Naive thymus-derived CD8-positive, alpha-beta T cell (primary cell): ENCODE measurements at places on chromosomes 12 and 14. TPM values are rescaled to one million over a fixed set of nuclear protein-coding genes. Genes with fewer than 3 reads are reported as not detected.

- no peak for DNase-seq
These were observed 23.9 kb downstream of the SCAF11 start for GRCh38 chr12:45966486-45966885.

- no peak for DNase-seq
These were observed 188.4 kb downstream of the RBM19 start for GRCh38 chr12:113777751-113778150.

GRCh38 chr14:28773176-28773575, 6.6 kb downstream of the FOXG1 start:
- no peak for DNase-seq

GRCh38 chr14:55562135-55562534, 17.9 kb upstream of the KTN1 start:
- DNase-seq: no peak

FOXN4 gene
- not detected for total RNA-seq

- no peak for DNase-seq
These were observed 7.6 kb downstream of the SLC38A2 start for GRCh38 chr12:46364777-46365580.

SRRM4 gene
- not detected for total RNA-seq

DNA sequence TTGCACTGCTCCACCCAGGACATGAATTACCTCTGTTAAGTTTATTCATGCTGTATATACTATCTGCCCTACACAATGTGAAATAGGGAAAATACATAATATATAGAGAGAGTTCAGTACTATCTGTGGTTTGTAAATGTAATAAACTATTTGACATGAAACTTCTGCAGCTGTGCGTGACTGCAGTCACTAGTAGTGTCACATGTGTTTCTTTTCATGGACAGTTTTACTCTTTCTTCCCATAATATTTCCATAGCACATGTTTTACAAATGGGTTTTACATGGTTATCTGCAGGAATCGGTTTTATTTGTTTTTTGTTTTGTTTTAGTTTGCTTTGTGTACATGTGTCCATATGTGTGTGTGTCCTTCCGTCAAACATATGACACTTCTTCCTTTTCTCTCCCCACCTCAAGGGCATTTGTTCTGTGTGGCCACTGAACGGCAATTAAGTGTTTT, 1644.1 kb upstream of the FLRT2 start:
- no peak for DNase-seq

DNA sequence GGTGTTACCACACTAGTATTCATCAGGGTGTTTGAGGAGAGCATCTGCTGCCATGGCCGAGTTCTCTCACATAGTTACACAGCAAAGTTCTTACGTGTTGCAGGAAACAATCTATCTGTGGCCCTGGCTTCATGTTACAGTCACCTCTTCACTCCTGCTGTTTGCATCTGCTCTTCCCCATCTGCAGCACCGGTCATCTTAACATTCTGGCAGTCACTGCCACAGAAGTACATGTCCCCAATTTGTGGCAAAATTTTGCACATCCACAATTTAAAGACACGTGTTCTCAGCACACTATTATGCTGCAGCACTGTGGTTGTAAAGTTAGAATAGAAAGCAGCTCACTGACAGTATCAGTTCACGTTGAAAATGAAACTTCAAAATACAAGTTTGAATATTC, 23.2 kb downstream of the MAPK1IP1L start:
- DNase-seq: no peak

DNA sequence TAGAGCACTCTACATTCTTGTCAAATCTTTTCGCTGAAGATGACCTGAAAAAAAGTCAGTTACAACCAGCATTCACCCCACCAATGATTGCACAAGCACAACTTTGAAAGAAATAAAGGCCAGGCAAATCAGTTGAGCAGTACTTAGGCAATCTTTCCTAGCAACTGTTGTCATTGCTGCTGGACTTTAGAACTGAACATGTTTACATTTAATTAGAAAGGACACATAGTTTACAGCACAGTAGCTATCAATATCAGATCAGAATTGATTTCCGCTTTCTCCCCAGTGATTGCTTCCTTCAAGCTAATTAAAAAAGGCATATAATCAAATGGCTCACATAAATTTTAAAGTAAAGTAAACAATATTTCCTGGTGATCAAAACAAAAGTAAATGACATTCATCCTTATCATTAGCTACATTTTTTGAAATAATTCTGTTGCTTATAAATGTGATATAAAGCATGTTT, 128.4 kb downstream of the FOXA1 start:
- DNase-seq: no peak

- DNase-seq: no peak
These were observed 12.7 kb downstream of the RFC5 start for GRCh38 chr12:118029166-118029565.
